ENCODE measurements at places on chromosomes 2 and 18. TPM values are rescaled to one million over a fixed set of nuclear protein-coding genes. Genes with fewer than 3 reads are reported as not detected.
A peak's percentile ranks its signal among the peaks of the same experiment; 100 is the strongest.

Gene MC4R
- total RNA-seq, result not detected

GRCh38 chr18:41449612-41450011, 505.4 kb upstream of the PIK3C3 start:
- no peak for DNase-seq

Gene DPP10
- 53.0 TPM for total RNA-seq

DNA sequence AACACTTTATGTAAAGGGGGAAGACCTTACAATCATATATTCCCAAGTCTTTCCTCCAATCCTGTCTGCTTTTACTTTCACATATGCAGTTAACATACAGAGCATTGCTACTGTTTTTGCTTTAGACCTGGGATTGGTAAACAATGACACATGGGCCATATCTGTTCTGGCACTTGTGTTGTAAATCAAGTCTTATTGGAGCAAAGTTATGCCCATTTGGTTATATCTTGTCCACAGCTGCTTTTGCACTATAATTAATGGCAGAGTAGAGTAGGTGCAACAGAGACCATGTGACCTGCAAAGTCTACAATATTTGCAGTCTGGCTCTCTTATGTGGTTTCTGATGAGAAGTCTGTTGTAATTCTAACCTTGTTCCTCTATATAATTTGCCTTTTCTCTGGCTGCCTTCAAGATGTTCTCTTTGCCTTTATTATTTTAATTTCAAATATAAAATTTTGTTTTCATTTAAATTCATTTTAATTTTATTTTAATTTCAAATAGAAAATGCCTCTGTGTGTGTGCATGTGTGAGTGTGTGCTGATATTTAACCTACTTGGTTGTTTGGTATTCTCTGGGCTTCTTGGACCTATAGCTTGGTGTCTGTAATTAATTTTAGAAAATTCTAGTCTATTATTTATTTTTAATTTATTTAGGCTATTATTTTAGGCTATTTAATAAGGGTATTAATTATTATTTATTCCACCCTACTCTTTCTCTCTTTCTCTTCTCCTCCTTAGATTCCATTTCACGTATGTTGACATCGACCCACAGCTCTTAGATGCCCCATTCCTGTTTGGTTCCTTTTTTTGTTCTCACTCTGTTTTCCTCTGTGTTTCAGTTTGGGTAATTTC, 16.8 kb upstream of the LPIN1 start:
- DNase-seq, result no peak

Gene CXCR2
- total RNA-seq, result not detected

- no peak for DNase-seq
These were observed 148.6 kb upstream of the MAP3K20 start for GRCh38 chr2:172926785-172927640.

GRCh38 chr2:85781013-85781332, 27.2 kb downstream of the ATOH8 start:
- no peak for DNase-seq

- DNase-seq, result no peak
These were observed 163.2 kb upstream of the SLC1A4 start for GRCh38 chr2:64825831-64826491.

- DNase-seq, result no peak
These were observed 81.3 kb downstream of the VSNL1 start for GRCh38 chr2:17621781-17622180.

DNA sequence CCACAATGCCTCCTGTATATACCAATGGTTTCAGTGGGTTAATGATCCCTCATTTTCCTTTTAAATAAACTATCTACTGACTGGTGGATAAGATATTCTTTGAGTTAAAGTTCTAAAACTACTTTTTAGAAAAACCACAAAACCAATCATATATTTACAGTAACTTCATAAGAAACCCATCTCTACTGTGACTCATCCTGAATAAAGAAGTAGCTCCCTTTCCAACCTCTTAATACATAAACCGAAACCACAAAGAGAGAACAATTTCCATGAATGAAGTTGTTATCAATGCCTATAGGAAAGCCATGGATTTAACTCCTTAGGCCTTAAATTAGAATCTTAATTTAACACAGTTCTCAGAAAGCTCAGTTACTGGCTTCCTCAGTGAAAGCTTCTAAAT, 227.0 kb upstream of the SMAD7 start:
- no peak for DNase-seq

DNA sequence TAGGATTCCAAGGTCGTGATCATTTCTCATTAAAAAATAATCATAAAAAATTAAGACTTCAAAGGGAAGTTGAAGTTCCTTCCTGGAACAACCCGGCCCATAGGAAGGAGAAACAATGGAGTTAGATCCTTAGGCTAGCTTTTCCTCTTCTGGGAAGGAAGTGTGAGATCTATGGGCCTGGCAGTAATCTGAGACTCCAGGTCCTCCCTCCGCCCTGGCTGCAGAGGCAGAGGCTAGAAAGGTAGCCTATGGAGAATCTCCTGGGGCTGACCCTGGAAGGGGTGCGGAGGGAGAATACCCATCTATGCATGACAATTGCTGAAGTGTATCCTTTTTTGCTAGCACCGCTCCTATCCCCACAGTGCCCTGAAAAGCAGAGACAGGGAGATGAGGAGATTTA, 37.9 kb downstream of the TRIB2 start:
- DNase-seq, result no peak

GRCh38 chr2:195967336-195967735, 101.3 kb downstream of the DNAH7 start:
- no peak for DNase-seq

Gene ADAM23
- 24.6 TPM for total RNA-seq

DNA sequence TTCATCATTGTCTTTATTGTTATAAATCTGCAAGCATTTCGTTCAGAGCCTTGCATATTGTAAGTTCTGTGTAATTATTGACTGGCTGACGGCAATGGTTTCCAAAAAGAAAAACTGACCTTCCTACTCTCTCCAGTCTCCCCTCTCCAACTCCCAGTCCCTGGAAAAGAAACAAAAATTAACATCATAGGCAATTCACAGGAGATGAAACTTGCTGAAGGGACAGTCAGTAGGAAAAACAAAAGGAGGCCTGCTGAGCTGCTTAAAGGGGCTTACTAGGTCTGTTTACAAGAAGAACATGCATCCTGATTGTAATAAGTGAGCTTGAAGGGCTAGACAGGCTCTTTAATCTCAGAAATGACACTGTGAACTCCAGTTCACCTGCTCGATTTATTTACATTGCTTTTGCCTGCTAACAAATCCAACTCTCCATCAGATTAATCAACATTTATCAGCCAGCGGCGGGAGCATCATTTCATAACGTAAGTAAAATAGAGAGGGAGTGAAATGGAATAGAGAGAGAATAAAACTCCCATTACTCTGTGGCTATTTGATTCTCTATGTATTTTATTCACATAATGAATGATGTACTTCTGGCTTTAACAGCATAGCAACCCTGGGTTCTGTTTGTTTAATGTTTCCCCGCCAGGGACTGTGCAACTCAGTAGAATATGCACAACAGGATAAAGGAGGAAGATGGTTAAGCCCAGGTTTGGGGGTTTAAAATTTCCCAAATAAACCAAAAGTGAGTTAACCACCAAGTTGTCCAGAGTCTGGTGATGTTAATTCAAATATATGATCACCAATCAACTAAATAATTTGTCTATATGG, 256.7 kb upstream of the SETBP1 start:
- no peak for DNase-seq

DNA sequence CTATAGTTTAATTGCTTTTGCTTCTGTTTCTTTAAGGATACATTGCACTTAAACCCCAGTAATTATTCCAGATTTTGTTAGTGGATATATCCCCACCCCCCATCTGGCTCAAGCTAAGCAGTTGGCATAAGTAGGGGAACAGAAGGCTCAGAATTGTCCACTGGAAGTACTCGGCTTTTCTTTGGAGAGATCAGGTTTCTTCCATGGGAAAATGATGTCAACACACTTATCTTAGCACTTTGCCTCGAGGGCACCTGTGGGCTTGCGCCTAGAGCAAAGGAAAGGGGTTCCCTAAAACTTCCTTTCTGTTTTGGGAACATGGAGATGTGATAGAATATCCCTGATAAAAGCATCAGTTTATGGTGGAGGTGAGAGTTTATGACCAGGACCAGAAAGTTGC, 130.6 kb downstream of the FMNL2 start:
- DNase-seq, result no peak

Gene GAREM1
- 9.5 TPM for total RNA-seq

Gene SNORC
- total RNA-seq, result 2.8 TPM

- peak; percentile 86 for DNase-seq
These were observed 48.0 kb upstream of the HNRNPA3 start for GRCh38 chr2:177164584-177165052.

GRCh38 chr2:238220892-238221521, 17.5 kb upstream of the ILKAP start:
- no peak for DNase-seq

Gene ABCG8
- total RNA-seq, result not detected

DNA sequence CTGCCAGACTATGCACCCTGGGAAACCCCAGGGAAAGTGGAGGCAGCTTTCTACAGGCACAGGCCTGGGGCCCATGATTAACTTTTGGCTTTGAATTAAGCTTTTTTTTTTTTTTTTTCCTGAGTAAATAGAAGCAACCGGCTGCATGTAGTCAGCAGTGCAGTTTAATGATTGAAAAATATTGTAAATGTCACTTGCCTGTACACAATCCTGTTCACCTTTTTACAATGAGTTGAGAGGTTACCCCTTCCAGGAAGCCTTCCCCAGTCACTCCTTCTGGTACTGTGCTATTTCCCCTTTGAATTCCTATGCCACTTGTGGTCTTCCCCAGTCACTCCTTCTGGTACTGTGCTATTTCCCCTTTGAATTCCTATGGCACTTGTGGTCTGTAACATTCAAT, 475.6 kb downstream of the TDRD15 start:
- no peak for DNase-seq

DNA sequence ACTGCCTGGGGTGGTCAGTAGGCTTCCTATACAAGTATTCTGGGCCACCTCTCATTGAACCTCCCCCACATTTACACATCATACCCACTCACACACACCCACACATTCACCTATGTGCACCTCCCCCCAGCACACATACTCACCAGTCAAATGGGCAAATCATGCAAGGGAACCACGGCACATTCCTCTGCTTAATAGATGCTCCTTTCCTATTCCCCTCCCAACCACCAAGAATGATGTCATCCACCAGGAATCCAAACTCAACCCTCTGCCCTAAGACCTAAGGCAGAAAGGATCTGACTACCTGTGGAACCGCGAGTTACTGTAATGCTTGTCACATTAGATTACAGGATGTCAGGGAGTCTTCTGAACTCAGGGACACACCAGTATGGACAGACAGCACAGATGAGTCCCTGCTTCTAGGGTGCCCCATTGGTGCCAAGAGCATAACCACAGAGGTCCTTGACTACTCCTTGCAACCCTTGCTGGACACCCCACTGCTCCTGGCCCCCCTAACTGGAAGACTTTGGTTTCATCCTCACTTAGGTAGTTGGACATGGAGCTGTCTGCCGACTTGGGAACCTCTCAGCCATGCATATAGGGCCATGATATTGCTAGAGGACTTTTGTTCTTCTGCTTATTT, 21.5 kb upstream of the CAB39 start:
- no peak for DNase-seq

- DNase-seq, result no peak
These were observed 100.7 kb upstream of the FOSL2 start for GRCh38 chr2:28291811-28292440.

GRCh38 chr2:207248702-207249377, 83.1 kb upstream of the KLF7 start:
- DNase-seq, result no peak

DNA sequence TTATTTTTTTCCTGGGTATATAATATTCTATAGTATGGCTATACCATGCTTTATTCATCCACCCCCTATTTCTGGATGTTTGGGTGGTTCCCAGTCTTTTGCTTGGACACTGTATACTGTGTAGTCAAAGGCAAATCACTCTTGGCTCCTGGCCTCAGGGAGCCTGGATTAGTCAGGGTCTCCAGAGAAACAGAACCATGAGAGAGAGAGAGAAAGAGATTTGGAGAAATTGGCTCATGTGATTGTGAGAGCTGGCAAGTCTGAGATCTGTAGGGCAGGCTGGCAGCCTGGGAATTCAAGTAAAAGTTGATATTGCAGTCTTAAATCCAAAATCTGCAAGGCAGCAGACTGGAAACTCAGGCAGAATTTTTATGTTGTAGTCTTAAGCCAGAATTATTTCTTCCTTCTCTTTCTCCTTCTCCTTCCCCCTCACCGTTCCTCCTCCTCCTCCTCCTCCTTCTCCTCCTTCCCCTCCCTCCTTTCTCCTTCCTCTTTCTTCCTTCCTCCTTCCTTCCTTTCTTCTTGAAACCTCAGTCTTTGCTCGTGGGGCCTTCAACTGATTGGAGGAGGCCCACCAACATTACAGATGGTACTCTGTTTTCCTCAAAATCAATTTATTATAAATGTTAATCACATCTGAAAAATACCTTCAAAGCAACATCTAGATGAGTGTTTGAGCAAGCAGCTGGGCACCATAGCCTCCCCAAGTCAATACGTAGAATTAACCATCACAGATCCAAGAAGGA, 33.0 kb downstream of the CTIF start:
- DNase-seq, result no peak
